ENCODE measurements at places on chromosomes 6 and 20. TPM values are rescaled to one million over a fixed set of nuclear protein-coding genes. Genes with fewer than 3 reads are reported as not detected.

GRCh38 chr6:91573826-91574416, 987.0 kb upstream of the MAP3K7 start:
- H3K36me3 ChIP-seq, result no peaks in the 10 kb centered on the region
- DNase-seq, result no peak
- H3K4me1 ChIP-seq, result no peaks in the 10 kb centered on the region
- no peaks in the 10 kb centered on the region for H3K27me3 ChIP-seq
- no peak overlapping the region for H3K27ac ChIP-seq

DNA sequence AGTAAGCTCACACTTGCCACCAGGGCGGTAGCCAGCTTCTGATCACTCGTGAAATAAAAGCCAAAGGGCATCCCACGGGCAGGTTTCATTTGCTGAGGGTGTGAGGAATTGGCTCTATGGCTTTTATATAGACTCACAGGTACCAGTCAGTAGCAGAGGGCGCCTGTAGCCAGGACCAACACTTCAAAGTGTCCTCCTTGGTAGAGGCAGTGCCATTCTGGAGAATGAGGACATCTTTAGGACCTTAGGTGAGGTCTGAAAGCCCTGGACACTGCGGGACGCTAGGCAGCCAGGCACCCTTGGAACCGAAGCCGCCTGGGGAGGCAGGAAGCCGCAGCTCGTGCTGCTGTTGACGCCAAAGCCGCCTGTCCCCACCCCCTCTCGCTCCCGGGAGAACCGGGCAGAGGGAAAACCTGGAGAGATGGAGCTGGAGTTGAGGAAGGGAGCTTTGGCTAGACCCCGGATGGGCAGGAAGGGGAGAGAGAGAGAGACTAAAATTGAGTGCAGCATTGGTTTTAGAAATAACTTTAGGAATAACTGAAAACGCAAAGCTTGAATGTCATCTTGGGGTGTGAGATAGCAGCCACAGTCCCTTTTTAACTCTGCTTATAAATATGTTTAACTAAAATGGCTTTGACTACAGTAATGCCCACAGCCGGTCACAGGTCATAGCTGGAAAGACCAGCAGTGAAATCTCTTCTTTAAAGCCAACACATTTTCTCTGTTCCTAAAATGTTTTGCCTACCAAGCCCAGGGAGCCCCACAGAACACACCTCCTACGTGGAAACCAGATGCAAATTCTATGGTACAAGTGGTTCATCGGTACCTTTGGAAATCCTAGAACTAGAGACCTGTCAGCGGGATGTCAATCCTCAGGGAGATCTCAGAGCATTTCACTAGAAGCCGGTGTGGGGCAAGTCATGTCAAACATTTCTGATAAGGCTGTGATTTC, 128.5 kb upstream of the CDYL start:
- peak; percentile 82 for DNase-seq
- peaks cover 13% of the 10 kb centered on the region for H3K4me1 ChIP-seq
- H3K27me3 ChIP-seq, result no peaks in the 10 kb centered on the region
- peak overlapping the region; percentile 86 for H3K4me3 ChIP-seq
- H3K27ac ChIP-seq, result peak overlapping the region; percentile 60
- H3K36me3 ChIP-seq, result no peaks in the 10 kb centered on the region

Gene FBXO5
- total RNA-seq, result 10.7 TPM

Gene SPDEF
- total RNA-seq, result 1.6 TPM

DNA sequence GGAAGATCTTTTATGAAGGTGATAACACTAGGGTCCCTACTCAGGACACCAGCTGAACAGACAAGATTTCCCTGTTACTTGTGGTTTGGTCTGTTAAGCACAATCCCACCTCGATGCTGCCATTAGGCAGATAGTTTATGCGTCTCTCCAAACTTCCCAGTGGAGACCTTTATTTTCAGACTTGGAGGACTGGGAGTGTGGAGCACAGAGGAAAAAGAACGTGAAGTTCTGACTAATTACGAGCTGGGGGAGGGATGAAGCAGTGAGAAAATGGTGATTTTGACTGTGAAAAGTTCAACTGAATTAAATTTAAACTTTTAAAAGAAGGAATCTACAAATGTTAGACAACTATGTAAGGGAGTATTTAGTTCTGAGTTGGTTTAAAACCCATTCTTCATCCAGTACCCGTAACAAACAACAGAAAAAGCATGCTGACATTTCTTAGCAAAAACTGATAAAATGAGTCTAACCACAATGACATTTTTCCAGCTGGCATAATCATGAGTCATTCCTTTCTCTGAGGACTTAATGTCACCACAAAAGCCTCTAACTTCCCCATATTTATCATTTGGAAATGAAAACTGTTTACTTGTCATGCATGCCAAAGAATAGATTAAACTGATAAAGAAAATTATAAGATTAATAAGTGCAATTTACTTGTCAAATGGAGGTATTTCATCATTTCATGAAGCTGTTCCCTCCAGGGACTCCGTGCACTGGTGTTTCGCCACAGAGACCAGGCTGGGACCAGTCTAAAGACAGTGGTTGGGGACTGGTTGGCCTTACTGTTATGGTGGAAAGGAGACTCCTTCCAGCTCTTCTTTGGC, 113.3 kb upstream of the SSTR4 start:
- no peak for DNase-seq
- H3K36me3 ChIP-seq, result no peaks in the 10 kb centered on the region
- H3K27ac ChIP-seq, result peak overlapping the region; percentile 73
- H3K4me1 ChIP-seq, result peaks cover 13% of the 10 kb centered on the region
- peaks cover 63% of the 10 kb centered on the region for H3K27me3 ChIP-seq

DNA sequence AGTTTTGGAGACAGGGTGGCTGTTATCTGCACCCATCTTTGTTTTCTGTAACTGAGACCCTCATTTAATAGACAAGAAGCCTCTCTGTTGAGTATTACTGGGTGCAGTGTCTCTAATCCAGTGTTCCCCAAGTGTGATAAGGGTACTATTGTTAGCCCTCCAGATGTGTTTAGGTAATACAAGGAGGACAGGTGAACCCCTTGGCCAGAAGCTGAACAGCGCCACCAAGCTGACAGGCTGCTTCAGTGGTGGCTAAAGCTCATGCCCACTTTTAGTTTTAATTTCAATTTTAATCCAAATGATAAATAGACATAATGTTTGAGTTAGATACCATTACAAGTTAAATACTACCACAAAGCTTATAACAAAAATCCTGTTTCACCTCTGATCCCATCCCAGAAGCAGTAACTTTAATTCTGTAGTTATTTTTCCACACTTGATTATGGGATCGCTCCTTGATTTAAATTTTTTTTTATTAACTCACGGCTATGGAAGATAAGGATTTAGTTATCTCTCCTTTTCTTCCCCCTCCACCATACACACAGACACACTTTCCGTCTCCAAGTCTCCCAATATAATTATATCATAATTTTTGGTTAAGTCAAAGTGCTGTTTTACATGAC, 8.4 kb upstream of the STK35 start:
- peaks cover 60% of the 10 kb centered on the region for H3K27me3 ChIP-seq
- H3K4me3 ChIP-seq, result no peak overlapping the region
- no peaks in the 10 kb centered on the region for H3K36me3 ChIP-seq
- no peaks in the 10 kb centered on the region for H3K4me1 ChIP-seq
- no peak for DNase-seq

Gene HSD17B8
- total RNA-seq, result 13.9 TPM

Gene HNF4A
- 19.9 TPM for total RNA-seq

GRCh38 chr6:31228476-31228875, 43.4 kb downstream of the HLA-C start:
- H3K36me3 ChIP-seq, result no peaks in the 10 kb centered on the region
- H3K4me1 ChIP-seq, result no peaks in the 10 kb centered on the region
- no peak for DNase-seq
- peaks cover 8% of the 10 kb centered on the region for H3K27me3 ChIP-seq
- no peak overlapping the region for H3K4me3 ChIP-seq

Gene OPRL1
- total RNA-seq, result 0.50 TPM

- no peaks in the 10 kb centered on the region for H3K36me3 ChIP-seq
- peak overlapping the region; percentile 10 for H3K4me3 ChIP-seq
- peaks cover 51% of the 10 kb centered on the region for H3K4me1 ChIP-seq
- DNase-seq, result no peak
- no peaks in the 10 kb centered on the region for H3K27me3 ChIP-seq
Measured at GRCh38 chr20:62025832-62026563, 39.7 kb downstream of the TAF4 start.

Gene PDE7B
- total RNA-seq, result 5.1 TPM

DNA sequence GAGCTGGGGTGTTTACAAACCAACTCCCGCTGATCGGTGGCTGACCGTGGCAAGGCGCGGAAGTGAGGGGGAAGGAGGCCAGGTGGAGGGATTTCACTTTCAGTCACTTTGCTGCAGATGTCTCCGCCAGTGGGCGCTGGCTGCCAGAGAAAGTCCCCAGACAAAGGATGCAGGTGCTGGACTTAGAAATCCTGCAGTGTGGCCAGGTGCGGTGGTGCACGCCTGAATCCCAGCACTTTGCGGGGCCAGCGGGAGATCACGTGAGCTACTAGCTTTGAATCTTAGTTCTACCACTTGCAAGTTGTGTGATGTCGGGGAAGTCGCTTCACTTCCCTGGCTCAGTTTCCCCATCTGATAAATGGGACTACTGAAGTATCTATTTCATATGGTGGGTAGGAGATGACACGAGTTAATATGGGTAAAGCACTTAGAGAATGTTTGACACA, 180.4 kb downstream of the ZNF217 start:
- no peaks in the 10 kb centered on the region for H3K27me3 ChIP-seq
- H3K36me3 ChIP-seq, result no peaks in the 10 kb centered on the region
- peaks cover 31% of the 10 kb centered on the region for H3K4me1 ChIP-seq
- DNase-seq, result no peak
- no peak overlapping the region for H3K4me3 ChIP-seq

Gene RBM38
- 26.5 TPM for total RNA-seq

GRCh38 chr6:39791850-39792539, at the start of gene DAAM2:
Gene DAAM2, plus strand, starts transcription at chr6:39792376. Its CDS starts 63,927 bp downstream, at chr6:39856303.
- peaks cover 16% of the 10 kb centered on the region for H3K27me3 ChIP-seq
- DNase-seq, result peak; percentile 76
- no peaks in the 10 kb centered on the region for H3K36me3 ChIP-seq
- H3K4me3 ChIP-seq, result peak within 1 kb of the TSS; percentile 90

GRCh38 chr20:14711652-14712051, 374.2 kb upstream of the FLRT3 start:
- peaks cover 11% of the 10 kb centered on the region for H3K36me3 ChIP-seq
- peaks cover 62% of the 10 kb centered on the region for H3K4me1 ChIP-seq
- no peaks in the 10 kb centered on the region for H3K27me3 ChIP-seq
- no peak for DNase-seq
- peak overlapping the region; percentile 76 for H3K27ac ChIP-seq
- H3K4me3 ChIP-seq, result peak overlapping the region; percentile 11

DNA sequence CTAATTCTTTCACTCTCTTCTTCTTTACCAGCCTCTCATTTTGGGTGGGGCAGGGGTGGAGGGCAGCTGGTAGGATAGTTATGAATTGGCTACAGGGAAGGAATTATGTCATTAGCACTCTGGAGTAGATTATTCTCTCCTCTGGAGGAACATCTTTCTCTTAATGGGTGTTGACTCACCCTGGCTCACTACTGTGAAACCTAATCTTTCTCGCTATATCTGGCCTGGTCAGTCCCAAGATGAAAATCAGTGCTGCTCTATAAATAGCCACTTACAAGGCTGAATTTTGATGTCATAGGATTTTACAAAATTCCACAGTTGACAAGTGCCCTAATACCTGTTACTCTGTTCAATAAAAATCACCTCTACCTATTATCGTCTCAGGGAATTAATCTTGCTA, 151.3 kb downstream of the COL9A1 start:
- H3K27me3 ChIP-seq, result peaks cover 4% of the 10 kb centered on the region
- no peak for DNase-seq
- H3K4me1 ChIP-seq, result no peaks in the 10 kb centered on the region
- H3K4me3 ChIP-seq, result no peak overlapping the region

- DNase-seq, result no peak
- no peak overlapping the region for H3K27ac ChIP-seq
- H3K4me1 ChIP-seq, result peaks cover 11% of the 10 kb centered on the region
- peaks cover 18% of the 10 kb centered on the region for H3K27me3 ChIP-seq
- no peak overlapping the region for H3K4me3 ChIP-seq
Measured at GRCh38 chr6:133921249-133921859, 31.7 kb upstream of the TBPL1 start.

DNA sequence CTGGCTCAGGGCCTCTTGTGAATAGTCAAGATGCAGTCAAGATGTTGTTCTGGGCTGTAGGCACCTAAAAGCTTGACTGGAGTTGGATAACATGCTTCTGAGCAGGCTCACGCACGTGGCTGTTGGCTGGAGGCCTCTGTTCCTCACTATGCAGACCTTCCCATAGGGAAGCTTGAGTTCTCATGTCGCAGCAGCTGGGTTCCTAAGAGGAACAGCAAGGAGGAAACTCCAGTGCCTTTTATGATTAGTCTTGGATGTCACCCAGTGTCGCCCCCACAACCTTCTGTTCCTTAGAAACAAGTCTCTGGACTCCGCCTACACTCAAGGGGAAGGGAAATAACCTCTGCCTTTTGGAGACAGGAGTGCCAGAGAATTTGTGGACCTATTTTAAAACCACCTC, 210.7 kb downstream of the BCAS1 start:
- no peak for DNase-seq
- no peaks in the 10 kb centered on the region for H3K36me3 ChIP-seq
- no peak overlapping the region for H3K4me3 ChIP-seq
- no peaks in the 10 kb centered on the region for H3K27me3 ChIP-seq

DNA sequence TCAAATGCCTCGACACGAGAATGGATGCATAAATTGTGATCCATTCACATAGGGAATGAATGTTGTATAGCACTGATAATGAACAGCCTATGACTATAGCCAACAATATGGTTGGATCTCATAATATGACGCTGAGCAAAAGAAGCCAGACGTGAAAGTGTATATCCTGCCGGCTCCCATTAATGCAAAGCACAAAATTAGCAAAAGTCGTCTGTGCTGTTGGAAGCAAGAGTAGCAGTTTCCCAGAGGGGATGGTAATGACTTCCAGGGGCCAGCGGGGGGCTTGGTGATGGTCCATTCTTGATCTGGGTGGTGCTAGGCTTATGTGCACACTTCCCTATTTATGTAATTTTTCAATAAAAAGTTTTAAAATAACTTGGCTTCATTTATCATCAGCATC, 1.0 kb upstream of the TAGAP start:
- peak; percentile 20 for DNase-seq
- no peak overlapping the region for H3K4me3 ChIP-seq
- peaks cover 17% of the 10 kb centered on the region for H3K27me3 ChIP-seq

- DNase-seq, result no peak
- peaks cover 13% of the 10 kb centered on the region for H3K27me3 ChIP-seq
- no peak overlapping the region for H3K4me3 ChIP-seq
- H3K4me1 ChIP-seq, result no peaks in the 10 kb centered on the region
Measured at GRCh38 chr20:23193801-23194384, 107.8 kb upstream of the CD93 start.

DNA sequence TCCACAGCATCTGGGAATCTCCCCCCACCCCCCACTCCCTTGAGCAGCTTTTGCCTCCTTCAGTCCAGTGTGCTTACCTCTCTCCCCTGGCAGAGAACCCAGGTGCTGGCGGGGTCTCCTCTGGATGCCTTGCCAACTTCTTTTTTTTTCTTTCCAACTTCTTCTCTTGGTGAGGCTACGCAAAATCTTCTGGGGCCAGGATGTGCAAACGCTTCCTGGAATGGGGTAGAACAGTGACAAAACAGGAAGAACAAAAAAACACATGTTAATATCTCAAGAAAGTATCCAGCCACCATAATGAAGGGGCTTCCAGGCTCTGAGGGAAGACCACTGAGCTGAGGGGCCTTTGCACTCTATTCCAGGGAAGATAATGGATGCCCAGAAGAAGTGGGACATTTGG, 53.9 kb upstream of the DDR1 start:
- H3K4me3 ChIP-seq, result no peak overlapping the region
- peaks cover 26% of the 10 kb centered on the region for H3K4me1 ChIP-seq
- no peaks in the 10 kb centered on the region for H3K36me3 ChIP-seq
- no peak for DNase-seq

GRCh38 chr6:42424906-42425474, 26.7 kb downstream of the TRERF1 start:
- DNase-seq, result no peak
- no peak overlapping the region for H3K27ac ChIP-seq
